Uterus (tissue), 4 donors: ENCODE measurements at places on chromosomes 3 and 15.
A peak's percentile ranks its signal among the peaks of the same experiment; 100 is the strongest.

- no peak for DNase-seq
These were observed 171.8 kb upstream of the CDIN1 start for GRCh38 chr15:36407647-36408046.

DNA sequence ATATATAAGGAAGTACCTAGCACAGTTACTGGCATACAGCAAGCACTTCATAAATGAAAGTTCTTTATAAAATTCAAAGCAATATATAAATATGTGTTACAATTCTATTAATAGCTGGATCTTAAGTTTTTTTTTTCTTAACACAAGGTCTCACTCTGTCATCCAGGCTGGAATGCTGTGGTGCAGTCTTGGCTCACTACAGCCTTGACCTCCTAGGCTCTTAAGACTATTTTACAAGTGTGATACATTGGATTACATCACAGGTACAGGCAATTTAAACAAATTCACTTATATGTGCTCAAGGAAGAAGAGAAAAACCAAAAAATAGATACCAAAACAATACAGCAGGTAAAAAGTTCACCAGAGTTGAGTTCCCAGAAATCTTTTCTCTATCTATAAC is 60.6 kb downstream of the ZNF280D start:
- DNase-seq: no peak

DNA sequence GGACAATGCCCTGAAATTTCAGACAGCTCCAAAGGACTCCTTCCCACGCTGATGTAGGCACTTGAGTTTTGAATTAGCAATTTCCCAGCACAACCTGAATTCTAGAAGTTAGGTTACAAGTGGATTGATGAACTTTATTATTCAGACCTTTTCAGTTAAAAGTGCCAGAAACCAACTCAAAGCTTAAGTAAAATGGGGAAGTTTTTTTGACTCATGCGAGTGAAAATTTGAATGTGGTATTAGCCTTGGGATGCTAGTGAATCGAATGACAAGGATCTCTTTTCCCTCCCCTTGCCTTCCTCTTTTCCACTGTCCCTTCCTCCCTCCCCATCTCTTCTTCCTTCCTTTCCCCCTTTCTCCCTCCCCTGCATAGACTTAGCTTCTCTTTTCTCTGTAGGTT is 295.1 kb upstream of the PROK2 start:
- no peak for DNase-seq

- DNase-seq: no peak
These were observed 101.9 kb upstream of the PFN2 start for GRCh38 chr3:150072576-150072975.

- DNase-seq: no peak
These were observed at the start of gene PIGZ for GRCh38 chr3:196968233-196969133. Gene PIGZ (minus strand): TSS chr3:196968833. CDS start chr3:196952031, 16,802 bp downstream.

GRCh38 chr3:17749705-17750293 is 7.4 kb upstream of the TBC1D5 start:
- no peak for DNase-seq

DNA sequence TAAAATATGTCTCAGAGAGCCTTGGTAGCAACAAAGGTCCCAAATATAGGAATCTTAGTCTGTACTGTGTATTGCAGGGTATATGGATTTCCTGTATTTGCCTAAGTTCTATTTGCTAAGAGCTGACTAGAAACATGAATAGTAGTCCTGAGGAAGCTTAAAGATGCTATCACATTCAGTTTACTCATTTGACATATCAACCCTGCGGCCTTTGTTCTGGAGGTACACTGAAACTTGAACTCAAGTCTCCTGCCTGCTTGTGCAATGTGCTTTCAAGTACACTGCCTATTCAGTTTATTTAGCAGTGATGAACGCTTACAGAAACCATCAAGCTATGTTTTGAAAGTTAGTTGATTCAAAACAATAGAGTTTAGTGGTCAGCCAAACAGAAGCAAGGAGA is 21.1 kb downstream of the IL1RAP start:
- DNase-seq: no peak

DNA sequence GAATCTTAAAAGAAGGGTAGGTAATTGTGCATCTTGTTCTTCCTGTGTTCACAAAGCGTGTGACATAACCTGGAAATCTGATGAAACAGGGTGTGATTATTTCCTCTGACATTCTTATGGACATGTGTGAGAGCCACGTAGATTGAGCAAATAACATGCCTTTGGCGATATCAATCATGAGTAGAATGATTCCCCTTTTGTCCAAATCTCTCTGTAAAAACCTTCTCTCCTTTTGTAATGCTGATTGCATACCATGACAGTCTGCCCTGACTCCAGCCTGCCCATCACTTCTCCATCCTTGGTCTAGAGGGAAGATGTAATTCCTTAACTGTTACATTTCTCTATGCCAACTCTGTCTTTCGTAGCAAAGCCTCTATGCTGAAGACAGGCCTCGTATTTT is 115.0 kb downstream of the IL5RA start:
- DNase-seq: no peak

DNA sequence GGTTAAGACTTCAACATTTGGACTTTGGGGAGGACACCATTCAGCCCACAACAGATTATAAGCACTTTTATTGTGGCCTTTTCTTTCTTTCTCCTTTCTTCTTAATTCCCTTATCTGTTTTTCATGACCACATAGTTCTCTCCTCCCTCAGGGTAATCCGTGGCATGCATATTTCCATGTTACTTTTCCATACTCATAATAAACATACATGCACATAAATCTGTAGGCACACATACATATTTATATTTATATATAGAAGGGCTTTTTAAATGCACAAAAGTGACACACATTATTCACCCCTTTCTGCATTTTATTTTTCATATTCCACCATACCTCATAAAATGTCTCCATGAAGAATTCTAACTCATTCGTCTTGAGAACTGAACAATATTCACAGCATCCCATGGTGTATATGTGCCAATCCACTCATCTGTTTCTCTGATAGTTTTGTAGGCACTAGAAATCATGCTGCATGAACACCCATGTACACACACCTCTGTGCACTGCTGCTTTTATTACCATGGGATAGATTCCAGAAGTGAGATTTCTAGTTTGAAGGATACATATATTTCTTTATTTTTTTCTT is 38.1 kb upstream of the GADL1 start:
- no peak for DNase-seq

GRCh38 chr15:39629371-39629770 is 48.5 kb downstream of the THBS1 start:
- DNase-seq: no peak

DNA sequence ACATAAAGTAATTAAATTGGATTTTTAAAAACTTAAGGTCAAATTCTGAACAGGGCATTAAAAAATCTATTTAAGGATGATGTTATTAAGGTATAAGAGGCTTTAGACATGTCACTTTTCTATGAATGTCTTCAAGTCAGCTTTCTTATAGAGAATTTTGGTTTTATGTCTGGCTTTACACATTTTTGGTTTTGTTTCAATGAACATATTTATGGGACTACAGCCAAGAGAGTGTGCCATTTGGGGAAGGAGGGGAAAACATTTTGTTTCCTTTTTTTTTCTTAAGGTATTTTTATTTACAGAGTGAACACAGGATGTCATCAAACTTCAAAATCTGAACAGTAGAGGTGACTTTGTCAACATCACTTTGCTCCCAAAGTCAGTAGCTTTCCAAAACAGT is 222.8 kb downstream of the DPH6 start:
- no peak for DNase-seq

- no peak for DNase-seq
These were observed 105.7 kb downstream of the ZNF385D start for GRCh38 chr3:21645121-21645897.

- no peak for DNase-seq
These were observed 23.2 kb downstream of the ERICH6 start for GRCh38 chr3:150680562-150680961.

- DNase-seq: peak; percentile 20
These were observed 194.7 kb downstream of the WNT5A start for GRCh38 chr3:55292360-55292759.

GRCh38 chr3:68162644-68163043 is 508.2 kb upstream of the SUCLG2 start:
- DNase-seq: no peak

- DNase-seq: no peak
These were observed 216.1 kb downstream of the WNT5A start for GRCh38 chr3:55270976-55271375.

DNA sequence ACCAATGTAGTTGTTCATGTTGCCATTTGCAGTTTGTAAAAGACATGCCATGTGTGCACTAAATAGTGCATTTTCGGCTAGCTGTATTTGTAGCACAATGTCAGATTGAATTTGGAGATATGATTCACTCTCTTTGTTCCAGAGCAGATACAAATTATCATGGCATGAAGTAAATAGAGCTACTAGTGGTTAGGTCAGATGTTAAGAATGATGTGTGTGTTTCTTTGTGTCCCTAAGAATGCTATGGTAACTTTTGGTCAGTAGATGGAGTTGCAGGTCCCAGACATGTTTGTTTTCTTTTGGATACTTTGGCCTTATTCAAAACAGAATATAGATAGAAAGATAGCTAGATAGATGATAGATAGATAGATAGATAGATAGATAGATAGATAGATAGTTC is 595.8 kb downstream of the NLGN1 start:
- DNase-seq: no peak

DNA sequence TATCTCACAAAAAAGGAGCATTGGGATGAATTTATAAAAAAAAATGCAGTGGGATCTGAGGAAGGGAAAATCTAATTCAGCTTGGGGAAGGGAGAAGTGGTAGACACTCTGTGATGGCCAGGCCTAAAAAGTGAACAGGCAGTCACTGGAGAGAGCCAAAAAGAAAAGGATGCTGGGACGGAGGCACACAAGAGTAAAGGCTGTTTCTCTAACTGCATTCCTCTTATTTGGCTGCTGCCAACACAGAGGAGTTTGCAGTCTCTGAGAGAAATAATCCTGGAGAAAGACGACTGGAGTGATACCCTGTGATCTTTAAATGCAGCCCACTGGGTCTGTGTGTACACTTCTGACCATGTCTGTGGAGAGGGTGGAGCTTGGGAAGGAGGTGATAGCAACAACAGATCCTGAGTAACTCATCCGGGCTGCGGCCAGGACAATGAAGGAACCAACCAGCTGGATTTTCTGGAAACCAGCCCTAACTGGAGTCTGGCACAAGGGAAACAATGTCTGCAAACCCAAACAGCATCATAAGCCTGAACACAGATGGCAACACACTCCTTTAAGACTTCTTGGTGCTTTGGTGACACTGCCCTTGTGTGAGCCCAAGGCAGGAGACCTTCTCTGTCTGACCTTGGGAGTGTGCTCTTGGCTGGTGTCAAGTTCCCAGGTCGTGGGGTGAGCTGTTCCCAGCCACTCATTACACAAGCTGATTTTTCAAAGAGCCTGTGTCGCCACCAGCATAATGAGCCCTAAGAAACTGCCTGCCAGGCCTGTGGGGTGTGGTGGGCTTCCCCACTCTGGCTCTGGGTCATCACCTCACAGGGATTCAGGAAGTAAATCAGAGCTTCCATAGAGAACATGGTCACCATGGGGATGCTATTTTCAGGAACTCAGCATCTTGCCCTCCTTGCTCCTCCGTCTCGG is 8.0 kb downstream of the FYCO1 start:
- peak; percentile 68 for DNase-seq

DNA sequence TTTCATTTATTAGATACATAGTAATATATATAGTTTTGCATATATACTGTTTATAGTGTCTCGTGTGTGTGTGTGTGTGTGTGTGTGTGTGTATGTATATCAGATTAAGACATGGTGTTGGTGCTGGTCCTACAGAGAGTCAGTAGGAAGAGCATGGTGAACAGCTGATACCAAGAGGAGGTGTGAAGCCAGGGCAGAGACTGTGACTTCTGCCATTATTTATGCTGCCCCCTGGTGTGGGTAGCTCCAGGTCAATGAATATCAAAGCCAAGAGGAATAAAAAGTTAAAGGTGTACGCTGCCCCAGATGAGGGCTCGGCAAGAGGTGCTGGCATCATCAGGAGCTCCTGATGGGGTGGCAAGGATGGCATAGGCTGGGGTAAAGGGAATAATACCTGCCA is 299.5 kb upstream of the RASGRP1 start:
- DNase-seq: no peak

- DNase-seq: peak; percentile 34
These were observed 210.8 kb upstream of the NR2E3 start for GRCh38 chr15:71599418-71600151.

DNA sequence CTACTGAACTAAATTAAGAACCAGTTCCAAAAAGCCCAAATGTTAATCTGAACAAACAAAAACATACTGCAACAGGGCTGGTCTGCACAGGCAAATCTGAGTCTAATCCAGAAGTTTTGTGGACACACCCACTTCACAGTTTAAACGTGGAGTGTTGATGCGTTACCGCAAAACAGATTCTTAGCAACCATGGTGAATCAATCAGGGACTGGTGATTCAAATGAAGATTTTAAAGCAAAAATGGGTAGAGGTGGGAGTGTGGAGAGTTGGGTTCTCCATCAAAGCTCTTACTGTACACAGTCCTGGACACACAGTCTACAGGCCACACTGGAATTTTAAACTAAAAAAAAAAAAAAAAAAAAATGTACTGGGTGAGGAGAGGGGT is 5.2 kb downstream of the ANXA2 start:
- no peak for DNase-seq

GRCh38 chr15:93141371-93141794 is 52.4 kb upstream of the RGMA start:
- no peak for DNase-seq

DNA sequence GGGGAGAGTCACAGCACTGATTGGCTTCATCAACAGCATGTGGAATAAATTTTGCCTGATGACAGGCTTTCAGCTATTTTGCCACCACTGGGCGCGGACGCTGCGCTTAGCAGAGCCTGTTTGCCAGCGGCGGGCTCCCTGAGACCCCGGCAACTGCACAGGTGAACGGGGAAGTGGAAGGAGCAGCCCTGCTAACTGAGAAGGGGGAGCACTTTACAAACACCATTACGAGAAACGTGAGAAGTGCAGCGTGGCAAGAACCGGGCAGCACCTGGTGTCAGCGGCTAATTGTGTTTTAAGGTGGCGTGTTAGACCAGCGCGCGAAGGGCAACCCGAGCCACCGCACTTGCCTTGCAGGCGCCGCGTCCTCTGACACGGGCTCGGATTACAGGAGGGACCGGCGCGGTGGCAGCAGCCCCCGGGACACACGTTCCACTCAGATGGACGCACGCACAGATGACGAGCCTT is 307.8 kb upstream of the ARRDC4 start:
- DNase-seq: no peak

- no peak for DNase-seq
These were observed 83.1 kb upstream of the TSEN2 start for GRCh38 chr3:12401208-12401607.

- no peak for DNase-seq
These were observed 92.9 kb downstream of the TPRA1 start for GRCh38 chr3:127497676-127498075.

DNA sequence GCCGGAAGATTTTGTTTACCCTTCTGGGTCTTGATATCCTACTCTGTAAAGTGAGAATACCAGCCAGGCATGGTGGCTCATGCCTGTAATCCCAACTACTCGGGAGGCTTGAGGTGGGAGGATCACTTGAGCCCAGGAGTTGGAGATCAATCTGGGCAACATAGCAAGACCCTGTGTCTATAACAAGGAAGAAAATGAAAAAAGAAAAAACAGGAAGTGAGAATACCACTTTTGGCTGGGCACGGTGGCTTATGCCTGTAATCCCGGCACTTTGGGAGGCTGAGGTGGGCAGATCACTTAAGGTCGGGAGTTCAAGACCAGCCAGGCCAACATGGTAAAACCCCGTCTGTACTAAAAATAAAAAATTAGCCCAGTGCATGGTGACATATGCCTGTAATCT is 36.9 kb downstream of the SFMBT1 start:
- DNase-seq: no peak
